ENCODE measurements at places on chromosomes 3 and 15.
A peak's percentile ranks its signal among the peaks of the same experiment; 100 is the strongest.

DNA sequence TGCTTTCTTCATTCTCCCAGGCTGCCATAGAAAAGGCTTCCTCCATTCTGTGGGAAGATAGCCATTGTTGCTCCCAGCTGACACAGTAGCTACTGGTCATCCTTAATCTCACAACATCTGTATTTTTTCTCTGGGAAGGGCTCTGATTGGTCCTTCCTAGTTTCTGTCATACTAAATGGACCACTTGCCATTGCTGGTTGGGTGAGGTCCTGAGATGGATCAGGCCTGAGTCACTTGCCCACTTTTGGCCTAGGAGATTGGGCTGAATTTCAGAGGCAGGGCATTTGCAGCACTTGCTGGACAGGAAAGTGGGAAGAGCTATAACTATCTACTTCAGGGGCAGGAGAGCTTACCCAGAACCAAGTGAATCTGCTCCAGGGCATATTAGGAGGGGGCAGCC, 106.5 kb upstream of the PROK2 start:
- no peak for DNase-seq

- DNase-seq, result no peak
These were observed 153.4 kb downstream of the ERC2 start for GRCh38 chr3:56314842-56315241.

DNA sequence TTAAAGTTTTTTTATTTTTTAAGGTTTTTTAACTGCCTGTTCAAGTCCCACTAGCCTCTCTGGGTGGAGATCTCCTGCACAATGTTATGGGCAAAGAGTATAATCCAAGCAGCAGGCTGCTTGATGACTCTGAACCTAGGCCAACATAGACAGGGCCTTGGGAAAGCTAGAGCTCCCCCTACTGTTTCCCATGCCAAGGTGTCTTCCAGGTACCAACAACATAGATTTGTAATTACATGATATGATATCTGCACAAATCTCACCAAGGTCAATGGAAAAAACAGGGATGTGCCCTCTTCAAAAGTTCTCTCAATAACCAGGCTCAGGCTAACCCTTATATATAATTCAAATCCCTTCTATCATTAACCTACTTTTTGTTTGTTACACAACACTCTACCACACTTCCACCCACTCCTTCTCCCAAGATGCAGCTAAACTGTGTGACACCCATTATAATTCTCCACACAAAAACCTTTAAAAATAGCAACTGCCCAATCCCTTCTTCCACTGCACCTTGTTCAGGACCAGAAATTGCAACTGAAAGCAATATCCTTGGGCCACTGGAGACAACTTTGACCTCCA, 43.8 kb downstream of the RBM15B start:
- DNase-seq, result peak; percentile 60

DNA sequence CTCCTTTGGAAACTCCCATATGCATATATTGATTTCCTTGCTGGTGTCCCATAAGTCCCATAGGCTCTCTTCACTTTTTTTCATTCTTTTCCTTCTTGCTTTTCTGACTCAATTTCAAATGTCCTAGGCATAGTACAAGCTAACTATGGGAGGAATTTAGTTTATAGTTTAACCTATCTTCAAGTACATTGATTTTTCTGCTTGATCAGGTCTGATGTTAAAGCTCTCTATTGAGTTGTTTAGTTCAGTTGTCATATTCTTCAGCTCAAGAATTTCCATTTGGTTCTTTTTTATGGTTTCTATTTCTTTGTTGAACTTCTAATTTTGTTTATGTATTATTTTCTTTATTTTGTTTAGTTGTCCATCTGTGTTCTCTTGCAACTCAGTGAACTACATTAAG, 121.3 kb upstream of the MNS1 start:
- no peak for DNase-seq

- DNase-seq, result no peak
These were observed 64.4 kb upstream of the TAMM41 start for GRCh38 chr3:11910971-11911531.

DNA sequence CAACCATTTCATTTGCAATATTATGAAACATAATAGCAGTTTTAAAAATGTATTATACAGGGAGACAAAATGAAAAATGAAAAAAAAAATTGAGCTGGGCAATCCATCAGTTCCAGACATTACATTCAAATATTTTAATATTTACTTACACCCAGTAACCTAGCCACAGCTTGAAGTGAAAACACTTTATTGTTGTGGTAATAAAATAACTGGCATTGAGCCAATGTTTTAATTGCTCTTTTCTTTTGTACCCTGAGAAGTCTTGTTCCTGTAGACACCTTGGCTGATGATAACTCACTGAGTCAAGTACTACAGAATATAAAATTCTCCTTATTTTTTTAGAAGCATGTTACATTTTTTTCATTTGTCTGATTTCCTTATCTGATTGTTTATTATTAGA, 180.6 kb downstream of the ROBO1 start:
- DNase-seq, result no peak

DNA sequence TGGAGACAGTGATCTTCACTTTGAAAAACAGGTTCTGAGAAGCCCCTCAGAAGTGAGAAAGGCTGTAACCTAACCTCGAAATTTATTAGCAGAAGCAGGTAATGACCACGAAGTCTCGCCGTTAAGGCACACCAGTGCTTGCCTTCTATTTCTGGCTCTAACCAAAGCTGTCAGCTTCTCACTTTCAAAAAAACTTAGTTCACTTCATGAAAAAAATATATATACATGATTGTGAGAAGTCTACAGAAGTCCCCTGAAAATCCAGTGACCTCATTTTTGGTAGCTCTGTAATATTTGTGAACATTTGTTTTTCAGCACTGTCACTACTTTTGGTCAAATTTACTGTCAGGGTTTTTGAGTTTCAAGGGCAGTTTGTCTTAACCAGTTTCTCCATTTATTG, 19.1 kb upstream of the AKAP13 start:
- no peak for DNase-seq

DNA sequence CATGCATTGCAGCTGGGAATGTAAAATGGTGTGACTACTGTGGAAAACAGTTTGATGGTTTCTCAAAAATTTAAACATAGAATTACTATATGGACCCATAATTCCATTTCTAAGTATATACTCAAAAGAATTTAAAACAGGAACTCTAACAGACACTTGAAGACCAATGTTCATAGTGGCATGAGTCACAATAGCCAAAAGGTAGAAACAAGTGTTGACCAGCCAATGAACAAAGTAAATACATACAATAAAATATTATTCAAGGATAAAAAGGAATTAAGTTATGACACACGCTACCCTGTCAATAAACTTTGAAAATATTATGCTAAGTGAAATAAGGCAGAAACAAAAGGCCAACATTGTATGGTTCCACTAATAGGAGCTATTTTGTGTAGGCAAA, 357.4 kb upstream of the IL12A start:
- DNase-seq, result no peak

DNA sequence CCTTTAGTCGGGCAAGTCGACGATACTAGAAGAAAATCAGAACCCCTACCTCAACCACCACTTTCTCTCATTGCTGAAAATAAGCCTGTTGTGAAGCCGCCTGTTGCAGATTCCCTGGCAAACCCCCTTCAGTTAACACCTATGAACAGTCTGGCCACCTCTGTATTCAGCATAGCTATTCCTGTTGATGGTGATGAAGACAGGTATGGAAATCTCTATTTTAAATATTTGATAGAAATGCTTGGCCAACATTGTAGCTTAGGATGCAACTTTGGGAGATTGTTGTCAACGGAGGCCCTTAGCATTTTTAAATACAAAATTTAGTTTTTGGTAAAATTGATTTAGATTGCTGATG, 3.0 kb downstream of the TSC22D2 start:
- no peak for DNase-seq

- no peak for DNase-seq
These were observed 16.7 kb downstream of the PLA2G4D start for GRCh38 chr15:42077689-42078088.

GRCh38 chr3:157522648-157523047, 19.4 kb upstream of the VEPH1 start:
- DNase-seq, result no peak

DNA sequence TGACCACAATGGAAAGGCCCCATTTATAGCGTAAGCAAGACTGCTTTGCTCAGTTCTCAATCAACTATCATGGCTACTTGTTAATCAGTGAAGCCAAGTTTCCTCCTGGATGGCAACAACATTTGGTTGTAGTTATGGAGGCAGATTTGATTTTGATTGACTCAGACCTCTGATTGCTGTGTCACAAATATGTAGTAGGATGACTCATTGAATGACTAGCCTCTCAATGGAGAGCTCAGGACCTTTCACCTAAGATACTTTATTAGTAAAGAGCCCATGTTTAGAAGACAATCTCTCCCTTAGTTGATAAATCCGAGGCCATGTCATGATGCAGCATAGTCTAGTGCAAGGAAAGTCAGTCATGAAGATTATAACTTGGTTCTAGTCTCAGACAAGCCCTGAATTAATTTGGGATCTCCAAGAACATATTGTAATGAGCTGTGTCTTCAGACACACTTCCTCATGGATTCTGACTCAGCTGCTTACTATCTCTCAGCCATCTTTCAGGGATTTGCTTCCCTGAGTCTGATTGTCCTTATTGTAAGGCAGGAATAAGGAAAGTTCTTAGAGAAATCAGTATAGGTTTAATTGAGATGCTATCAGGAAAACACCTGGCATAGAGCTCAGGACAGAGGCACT, 397.4 kb upstream of the TMCO5A start:
- DNase-seq, result peak; percentile 36

GRCh38 chr3:156579427-156579851, 24.5 kb upstream of the SSR3 start:
- DNase-seq, result no peak

DNA sequence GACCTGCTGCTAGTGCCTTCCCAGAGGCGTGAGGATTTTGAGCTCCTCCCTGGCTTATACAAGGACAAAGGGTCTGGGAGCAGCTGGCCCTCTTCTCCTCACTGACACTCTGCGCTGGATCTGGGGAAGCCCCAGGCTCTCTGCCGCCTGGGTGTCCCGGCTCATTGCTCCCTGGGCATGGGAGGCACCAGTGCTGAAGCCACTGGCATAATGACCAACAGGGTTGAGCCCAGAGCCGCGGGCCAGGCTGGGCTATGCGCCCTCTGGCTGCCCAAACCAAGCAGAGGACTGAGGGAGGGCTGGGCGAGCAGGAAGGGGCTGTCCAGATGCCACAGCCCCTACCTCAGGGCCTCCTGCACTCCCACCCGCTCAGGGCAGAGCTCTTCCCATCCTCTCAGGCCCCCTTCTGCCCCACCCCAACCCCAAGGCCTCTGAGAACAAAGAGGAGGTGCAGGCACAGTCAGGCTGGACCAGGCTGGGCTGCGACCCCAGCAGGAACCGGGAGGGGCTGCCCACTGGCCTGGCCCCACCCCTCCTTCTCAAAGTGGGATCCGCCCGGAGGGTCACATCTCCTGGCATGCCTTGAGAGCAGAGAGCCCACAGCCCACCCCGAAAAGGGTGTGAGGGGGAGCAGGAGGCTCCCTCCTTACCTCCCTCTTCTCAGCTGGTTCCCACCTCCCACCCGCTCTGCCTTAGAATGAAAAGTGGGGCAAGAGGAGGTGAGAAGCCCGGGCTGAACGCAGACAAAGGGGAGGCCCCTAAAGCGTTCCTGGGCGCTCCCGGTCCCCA, 1.6 kb downstream of the LINGO1 start:
- DNase-seq, result peak; percentile 46

- DNase-seq, result peak; percentile 81
These were observed 46.9 kb downstream of the SFMBT1 start for GRCh38 chr3:52998771-52999513.

DNA sequence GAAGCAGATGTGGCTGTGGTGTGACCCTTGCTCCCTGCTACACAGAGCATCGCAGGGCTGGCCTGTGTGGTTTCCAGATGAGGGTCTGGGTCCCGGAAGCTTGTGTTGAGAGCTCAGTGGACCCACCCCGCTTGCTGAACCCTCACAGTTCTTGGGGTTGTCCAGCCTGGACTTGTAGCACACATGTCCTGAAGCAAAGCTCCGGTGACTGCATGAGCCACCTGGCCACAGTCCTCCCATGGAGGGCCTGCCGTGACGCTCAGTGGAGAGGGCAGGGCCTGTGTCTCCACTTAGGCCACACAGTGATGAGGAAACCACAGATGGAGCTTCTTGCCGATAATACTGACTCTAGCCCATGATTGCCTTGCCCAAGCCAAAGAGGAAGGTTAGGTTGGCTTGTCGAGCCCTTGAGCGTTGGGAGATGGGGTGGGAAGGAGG, 62.6 kb downstream of the RGMA start:
- DNase-seq, result no peak

DNA sequence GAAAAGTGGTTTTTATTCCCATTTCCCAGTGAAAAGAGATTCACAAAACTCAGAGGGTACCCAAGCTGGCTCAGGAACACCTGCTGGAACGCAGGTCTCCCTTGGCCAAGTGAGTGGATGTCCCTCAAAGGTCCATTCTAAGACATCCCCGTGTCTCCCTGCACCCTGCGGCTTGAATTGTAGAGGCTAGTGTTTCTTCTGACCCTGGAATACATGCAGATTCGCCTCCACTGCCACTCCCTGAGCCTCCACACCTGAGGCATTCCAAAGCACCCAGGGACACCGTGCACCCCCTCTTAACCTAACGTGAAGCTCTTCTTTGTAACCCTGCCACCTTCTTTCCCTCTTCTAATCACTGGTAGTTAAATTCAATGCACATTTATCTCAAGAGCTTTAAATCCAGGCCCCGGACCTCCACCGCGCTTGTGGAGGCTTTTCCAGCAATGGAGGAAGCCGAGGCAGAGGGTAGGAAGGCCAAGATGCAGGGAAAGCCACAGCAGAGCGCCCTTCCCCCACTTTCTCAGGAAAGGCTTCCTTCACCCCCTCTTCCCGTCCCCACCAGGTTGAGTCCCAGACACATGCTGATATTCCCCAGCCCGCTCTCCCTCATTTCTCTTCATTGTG, 590 bp upstream of the ITGA11 start:
- DNase-seq, result no peak

DNA sequence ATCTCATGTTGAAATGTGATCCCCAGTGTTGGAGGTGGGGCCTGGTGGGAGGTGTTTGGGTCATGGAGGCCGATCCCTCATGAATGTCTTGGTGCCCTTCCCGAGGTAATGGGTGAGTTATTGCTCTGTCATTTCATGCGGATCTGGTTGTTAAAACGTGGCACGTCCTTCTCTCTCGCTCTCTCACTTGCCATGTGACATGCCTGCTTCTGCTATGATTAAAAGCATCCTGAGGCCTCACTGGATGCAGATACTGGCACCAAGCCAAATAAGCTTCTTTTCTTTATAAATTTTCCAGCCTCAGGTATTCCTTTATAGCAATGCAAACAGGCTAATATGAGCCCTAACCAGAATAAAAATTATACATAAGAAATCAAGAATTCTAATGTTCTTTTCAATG, 31.7 kb upstream of the HACD2 start:
- no peak for DNase-seq

GRCh38 chr3:69090021-69090420, 5.3 kb downstream of the ARL6IP5 start:
- no peak for DNase-seq

- no peak for DNase-seq
These were observed 15.7 kb upstream of the CNTN4 start for GRCh38 chr3:2082871-2083480.

GRCh38 chr15:59301527-59301926, 71.1 kb downstream of the MYO1E start:
- DNase-seq, result no peak

DNA sequence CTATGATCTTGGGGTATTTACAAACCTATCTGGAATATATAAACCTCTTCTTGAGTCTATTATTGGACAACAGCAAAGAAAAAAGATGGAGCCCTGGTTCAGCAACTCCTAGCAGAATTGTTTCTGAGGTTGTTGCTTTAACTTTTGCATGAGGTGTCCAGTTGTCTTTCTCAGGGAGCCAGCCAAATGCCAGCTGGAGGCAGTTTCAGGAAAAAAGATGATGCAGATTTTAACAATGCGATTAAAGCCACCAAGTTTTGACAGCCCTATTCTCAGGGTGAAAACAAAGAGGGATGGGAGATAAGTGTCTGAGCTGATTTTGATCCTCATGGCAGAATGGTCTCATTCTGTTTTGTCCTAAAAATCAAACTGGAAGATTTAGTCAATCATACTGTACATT, 181.6 kb upstream of the RASGRP1 start:
- DNase-seq, result no peak
